ENCODE measurements at places on chromosomes 16 and 17.

DNA sequence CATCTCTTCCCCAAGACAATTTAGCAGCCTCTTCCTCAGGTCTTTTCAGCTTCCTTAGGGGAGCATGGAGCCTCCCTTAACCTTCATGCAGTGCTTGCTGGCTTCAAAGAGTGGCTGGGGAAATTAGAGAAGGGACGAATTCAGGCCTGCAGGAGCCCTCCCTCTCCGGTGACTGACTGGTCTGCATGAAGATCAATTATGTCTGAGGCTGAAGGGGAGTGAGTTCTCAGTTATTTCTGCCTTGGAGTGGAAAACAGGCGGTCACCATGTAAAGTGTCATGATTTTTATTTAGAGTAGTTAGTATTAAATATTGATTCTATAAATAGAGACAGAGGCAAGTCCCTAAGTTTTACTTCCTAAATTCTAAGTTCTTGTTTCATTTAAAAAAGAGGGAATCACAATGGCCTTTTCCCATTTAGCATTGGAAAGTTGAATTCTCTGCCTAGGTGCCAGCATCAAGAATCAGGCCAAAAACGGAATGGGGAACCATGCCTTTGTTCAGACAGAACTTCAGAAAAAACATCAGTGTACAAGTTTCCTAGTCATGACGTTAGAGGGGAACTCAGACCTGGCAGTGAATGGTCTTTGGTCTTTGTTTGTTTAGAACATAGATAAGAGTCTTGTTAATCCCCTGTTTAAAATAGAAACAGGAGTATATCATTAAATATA lies 4.4 kb downstream of the GABARAPL2 start:
- DNase-seq = no peak

DNA sequence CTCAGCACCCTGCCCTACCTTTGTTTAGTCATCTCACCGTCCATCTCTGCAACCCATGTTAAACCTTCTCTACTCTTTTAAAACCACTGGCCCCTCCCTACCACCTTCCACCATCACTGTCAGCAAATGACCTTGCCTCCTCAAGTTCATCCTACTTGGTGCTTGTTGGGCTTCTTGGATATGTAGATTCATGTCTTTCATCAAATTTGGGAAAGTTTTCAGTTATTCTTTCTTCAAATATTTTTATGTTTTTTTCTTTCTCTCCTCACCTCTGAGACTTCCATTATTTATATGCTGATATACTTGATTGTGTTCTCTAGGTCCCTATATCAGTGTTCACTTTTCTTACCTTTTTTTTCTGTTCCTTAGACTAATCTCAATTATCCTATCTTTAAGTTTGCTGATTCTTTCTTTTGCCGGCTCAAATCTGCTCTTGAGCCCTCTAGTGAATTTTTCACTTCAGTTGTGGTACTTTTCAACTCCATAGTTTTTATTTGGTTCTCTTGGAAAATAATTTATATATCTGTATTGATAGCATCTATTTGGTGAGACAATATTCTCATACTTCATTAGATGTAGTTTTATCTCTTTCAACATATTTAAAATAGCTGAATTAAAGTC lies 28.7 kb upstream of the ALDH3A2 start:
- no peak for DNase-seq

DNA sequence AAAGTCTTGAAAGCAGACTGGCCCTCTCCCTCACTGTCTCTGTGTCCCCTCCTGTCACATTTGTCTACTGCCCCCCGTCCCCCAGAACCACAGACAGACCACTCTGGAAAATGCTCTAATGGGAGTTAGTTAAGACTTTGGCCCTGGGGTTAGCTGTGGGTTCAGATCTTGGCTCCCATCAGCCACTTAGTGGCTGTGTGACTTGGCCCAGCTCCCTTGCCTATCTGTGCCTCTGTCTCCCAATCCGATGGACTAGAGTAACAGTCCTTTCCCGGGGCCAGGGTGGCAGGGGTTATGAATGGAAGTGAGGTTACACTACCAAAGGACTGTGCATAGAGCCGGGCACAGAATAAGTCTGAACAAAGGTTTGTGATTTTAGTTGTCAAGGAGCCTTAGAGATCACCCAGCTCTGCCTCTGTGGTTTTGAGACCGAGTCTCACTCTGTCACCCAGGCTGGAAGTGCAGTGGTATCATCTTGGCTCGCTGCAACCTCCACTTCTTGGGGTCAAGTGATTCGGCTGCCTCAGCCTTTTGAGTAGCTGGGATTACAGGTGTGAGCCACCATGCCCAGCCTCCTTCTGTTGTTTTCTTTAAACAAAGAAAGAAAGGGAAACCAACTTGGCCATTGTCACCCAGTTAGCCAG lies 23.7 kb downstream of the PPL start:
- DNase-seq = no peak

DNA sequence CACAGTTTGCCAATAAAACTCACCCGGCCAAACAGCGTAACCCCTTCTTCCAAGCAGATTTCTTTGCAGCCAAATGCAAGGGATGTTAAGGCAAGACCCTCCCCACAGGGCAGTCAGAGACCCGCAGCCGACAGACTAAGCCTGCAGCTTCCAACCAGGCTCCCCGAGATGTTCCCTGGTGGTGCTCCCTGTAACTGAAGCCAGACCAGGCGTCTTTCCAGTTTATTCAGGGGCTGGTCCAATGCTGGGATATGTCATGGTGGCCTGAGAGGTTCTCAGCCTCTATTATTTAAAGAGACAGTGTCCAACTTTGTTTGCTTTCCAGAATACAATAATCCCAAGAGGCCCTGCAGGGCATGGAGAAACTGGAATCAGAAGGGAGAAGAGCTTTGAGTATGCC lies at the start of gene PMP22:
Gene PMP22, minus strand, starts transcription at position 196 of the 400 bp plus-strand sequence. CDS start 4,599 bp downstream, outside the sequence.
- no peak for DNase-seq

DNA sequence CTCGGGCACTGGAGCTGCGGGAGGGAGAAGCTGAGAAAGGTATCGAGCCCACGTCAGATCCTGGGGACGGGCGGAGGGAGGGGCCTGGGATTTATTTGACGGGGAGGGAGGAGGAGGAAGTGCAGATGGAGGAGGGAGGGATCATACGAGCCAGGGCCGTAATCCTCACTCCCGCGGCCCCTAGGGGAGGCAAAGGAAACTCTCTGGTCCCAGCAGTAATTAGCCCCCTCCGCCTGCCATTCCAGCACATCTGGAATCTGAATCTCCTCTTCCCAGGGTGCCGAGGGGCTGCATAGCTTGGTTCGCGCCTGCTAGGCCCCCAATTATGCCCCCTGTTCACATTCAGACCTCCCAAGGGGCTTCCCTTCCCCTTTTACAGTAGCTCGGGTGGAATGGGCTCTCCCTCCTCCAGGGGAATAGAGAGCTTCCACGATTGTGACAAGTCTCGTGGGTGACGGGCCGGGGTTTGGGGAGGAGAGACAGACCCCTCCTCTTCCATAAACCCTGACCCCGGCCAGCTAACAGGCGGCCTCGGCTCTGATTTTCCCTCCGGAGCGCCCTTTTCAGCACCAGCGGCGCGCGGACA lies at the start of gene SEZ6L2:
Gene SEZ6L2, minus strand, starts transcription at position 35 of the 586 bp plus-strand sequence. CDS start 531 bp downstream, outside the sequence.
- peak; percentile 96 for DNase-seq

DNA sequence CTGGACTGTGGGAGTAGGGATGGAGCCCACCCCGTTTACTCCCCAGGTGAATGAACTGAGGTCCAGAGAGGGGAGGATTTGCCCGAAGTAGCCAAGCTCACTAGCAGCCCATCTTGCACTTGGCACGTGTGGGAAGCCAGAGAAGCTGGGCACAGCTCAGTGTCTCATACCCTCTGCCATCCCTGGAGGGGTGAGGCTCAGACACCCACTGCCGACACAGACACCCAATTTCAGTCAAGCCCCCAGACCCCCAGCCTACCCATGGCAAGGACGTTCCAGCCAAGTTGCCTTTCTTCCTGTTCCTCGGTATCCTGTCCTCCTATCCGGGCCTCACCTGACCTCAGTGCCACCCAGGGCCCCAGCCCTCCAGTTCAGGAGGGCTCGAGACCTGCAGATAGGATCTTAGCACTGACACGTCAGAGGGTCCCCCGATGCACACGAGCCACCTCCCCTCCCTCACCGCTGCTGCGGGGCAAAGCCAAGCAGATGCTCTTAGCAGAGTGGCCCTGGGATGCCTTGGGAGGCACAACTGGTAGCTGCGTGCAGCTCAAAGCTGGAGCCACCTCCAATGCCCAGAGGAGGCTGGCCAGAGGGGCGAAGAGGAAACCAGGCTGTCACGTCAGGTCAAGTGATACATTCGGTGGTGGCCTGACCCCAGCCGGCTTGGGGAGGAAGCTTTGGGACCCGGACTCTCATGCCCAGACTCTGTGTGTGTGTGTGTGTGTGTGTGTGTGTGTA lies 90.4 kb upstream of the TNRC6C start:
- DNase-seq = no peak

GRCh38 chr17:5706577-5707210 lies 122.4 kb upstream of the NLRP1 start:
- peak; percentile 58 for DNase-seq

DNA sequence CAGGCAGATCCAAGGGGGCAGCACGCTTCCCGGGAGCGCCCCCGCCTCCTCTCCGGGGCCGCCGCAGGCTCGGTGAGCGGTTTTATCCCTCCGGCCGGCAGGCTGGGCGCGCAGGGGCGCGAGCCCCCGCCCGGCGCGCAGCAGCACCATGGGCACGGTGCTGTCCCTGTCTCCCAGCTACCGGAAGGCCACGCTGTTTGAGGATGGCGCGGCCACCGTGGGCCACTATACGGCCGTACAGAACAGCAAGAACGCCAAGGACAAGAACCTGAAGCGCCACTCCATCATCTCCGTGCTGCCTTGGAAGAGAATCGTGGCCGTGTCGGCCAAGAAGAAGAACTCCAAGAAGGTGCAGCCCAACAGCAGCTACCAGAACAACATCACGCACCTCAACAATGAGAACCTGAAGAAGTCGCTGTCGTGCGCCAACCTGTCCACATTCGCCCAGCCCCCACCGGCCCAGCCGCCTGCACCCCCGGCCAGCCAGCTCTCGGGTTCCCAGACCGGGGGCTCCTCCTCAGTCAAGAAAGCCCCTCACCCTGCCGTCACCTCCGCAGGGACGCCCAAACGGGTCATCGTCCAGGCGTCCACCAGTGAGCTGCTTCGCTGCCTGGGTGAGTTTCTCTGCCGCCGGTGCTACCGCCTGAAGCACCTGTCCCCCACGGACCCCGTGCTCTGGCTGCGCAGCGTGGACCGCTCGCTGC lies 832 bp downstream of the CDK5R1 start:
- DNase-seq = no peak

- DNase-seq = peak; percentile 24
Observed at GRCh38 chr17:65401561-65401960, 159.9 kb downstream of the AXIN2 start.

- DNase-seq = no peak
Observed at GRCh38 chr16:57355898-57356414, 2.6 kb upstream of the CCL22 start.

GRCh38 chr17:79532107-79532790 lies 78.6 kb downstream of the RBFOX3 start:
- no peak for DNase-seq

DNA sequence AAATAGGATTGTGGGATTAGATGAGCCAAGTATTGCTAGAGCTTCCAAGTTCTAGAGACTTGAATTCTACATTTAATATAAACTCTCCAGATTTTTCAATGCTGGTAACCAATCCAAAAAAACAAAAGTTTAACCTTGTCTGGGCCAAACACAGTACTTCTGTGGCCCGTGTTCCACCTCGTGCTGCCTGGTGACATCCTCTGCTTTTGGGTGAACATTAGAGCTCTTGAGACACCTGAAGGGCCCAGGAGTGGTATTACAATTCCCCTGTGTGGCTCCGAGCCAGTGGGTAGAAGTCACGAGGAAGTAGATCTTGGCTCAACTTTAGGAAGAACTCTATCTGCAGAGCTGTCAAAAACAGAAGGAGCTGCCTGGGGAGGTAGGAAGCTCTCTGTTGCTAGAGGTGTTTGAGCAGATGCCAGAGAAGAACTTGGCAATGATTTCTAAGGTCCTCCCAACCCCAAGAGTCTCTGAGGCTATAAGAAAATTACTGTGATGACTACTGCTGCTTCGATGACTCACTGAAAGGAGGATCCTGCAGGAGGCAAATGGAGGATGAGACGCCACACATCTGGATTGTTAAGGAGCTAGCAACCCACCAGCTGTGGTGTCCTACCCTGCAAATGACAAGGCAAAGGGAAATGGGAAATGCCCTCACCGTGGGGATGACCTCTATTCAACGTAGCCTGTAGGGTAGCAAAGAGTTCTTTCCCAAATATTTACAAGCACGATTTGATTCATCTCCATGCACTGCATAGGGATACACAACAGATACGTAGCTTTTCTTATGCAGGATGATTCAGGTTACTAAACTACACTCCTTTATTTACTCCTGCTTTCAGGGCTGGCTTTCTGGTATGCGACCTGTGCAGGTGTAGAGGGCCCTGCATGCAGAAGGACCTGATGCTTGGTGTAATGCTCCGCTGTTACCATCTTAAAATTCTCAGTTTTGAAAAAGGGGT lies 45.8 kb upstream of the GAS7 start:
- DNase-seq = peak; percentile 9

DNA sequence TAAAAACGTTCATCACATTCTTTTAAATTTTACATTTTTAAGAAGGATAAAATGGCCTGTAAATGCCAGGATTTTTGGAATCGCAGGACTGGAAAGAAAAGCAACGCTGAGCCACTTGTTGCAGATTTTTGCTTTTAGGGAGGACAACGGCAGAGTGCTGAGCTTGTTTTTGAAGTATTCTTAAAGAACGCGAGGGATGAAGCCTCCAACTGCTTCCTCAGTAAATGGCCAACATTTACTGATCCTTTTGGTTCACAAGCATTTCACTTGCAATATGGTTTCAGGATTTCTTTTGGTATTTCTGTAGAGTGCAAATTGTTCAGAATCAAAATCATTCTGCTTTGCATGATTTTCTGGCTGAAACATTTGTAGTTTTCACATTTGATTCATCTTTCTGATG lies 2.8 kb upstream of the KRT23 start:
- DNase-seq = no peak

GRCh38 chr17:37130984-37131446 lies 182.3 kb downstream of the AATF start:
- DNase-seq = no peak

GRCh38 chr16:11151156-11151884 lies 104.7 kb downstream of the SOCS1 start:
- no peak for DNase-seq

DNA sequence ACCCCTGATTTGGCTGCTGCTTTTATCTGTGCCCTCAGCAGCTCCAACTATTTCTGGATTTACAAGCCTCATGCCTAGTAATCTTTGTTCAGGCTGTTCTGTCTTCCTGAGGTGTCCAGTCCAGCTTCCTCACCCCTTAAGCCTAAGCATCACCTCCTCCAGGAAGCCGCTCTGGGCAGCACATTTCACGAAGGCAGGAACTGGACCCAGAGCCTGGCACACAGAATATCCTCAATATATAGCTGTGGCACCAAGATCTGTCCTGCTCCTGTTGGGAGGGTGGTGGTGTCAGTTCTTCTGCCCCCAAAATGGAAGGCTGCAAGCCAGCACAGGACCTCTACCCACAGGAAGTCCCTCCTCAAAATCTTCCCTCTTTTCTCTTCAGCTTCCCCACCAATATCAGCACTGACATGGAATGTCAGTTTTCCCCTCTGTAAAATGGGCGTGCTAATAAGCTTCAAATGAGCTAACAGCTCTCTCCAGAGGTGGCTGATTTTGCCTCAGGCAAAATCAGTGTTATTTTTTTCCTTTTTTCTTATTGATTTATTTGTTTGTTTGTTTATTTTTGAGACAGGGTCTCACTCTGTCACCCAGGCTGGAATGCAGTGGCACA lies 6.9 kb upstream of the NEUROD2 start:
- DNase-seq = no peak

- peak; percentile 32 for DNase-seq
Observed at GRCh38 chr16:27595993-27596392, 46.0 kb downstream of the KATNIP start.
